ENCODE measurements at places on chromosomes 7 and 10.

GRCh38 chr7:91267171-91267955, 3.1 kb downstream of the FZD1 start:
- no peak for DNase-seq

DNA sequence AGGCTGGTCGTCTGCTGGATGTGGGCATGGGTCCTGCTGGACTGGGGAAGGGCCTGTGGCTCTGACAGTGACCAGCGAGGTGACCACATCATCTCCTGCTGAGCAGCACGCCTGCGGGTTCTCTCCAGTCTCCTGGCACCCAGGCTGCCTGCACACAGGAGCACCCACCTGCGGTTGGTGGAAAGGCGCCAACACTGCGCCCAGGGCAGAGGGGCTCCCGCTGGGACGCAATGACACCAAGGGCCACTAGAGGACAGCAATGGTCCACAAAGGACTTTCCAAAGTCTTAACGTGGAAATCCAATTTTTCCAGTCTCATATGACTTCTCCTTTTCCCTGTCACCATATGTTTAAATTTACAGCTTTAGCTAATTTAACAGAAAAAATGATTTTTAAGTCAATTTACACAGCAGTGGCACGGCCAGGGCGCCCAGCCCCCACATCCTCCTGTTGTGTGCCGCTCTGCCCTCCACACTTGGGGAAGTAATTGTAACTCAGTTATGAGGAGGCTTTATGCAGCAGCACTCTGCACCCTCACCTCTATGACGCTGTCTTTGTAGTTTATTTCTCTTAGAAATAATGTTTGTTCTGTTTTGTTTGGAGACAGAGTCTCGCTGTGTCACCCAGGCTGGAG, 38.1 kb downstream of the CFAP46 start:
- DNase-seq = peak; percentile 67

- DNase-seq = no peak
Measured at GRCh38 chr7:91031757-91032156, 232.5 kb upstream of the FZD1 start.

- DNase-seq = no peak
Measured at GRCh38 chr7:18408461-18408860, 87.1 kb upstream of the HDAC9 start.

- no peak for DNase-seq
Measured at GRCh38 chr10:44411251-44411650, 26.4 kb upstream of the CXCL12 start.

DNA sequence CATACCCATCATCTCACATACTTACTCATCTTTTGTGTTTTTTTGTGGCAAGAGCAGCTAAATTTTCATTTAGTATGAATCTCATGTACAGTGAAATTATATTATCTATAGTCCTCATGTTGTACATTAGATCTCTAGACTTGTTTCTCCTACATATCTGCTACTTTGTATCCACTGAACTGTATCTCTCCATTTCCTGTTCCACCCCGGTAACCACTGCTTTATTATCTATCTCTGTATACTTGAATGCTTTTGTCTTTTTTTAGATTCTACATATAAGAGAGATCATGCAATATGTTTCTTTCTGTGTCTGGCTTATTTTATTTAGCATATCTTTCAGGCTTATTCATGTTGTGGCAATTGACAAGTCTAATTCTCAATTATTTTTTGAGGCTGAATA, 125.1 kb downstream of the ANKRD7 start:
- no peak for DNase-seq

GRCh38 chr10:98170249-98171117, 36.0 kb downstream of the R3HCC1L start:
- peak; percentile 32 for DNase-seq

DNA sequence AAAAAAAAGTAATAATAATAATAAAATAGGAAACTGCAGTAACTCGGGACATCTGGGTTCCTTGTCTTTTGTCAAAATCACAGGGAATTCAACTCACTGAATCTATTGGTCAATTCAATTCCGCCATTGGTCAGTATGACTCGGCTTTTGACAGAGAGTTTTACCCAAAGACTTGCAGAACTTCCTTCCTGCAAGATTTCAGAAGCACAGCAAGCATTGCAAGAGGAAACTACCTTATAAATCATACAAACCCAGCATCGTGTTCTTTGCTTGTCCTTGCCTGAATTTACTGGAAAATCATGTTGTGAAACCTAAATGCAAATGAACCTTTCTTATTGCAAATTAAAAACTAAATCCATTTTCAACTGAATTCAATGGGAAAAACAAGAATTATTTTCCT, 15.5 kb downstream of the KLF6 start:
- no peak for DNase-seq

- DNase-seq = no peak
Measured at GRCh38 chr7:139328375-139328774, 12.8 kb upstream of the FMC1 start.

DNA sequence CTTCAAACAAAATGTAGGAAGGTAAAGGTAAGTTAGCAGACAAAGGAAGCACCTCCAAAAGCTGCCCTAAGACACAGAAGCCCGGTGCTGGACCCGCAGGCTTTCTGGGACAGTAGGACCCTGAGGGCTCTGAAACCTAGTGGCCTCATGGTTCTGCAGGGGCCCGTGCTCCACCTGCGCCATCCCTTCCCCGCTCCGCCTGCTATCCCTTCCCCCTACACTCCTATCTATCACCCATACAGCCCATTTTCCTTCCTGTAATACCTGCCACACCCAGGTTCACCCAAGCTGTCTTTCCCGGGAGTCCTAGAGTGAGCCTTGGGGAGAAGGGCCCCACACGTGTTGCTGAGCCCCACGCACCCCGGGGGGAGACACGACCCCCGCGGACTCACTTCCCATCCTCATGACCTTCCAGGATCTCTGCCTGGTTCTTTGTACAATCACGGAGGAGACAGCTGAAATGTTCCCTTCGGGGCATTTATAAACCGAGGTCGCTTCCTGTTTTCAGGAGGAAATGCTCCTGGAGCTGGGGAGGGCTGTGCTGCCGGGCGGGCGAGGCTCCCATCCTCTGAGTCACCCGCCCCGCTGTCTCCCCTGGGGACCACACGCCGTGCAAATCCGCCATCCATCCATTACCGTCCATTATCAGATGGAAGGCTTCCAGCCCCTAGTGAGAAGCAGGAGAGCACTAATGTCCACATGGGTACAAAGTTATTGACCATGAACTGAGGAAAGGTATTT, 251.7 kb upstream of the PITRM1 start:
- no peak for DNase-seq

DNA sequence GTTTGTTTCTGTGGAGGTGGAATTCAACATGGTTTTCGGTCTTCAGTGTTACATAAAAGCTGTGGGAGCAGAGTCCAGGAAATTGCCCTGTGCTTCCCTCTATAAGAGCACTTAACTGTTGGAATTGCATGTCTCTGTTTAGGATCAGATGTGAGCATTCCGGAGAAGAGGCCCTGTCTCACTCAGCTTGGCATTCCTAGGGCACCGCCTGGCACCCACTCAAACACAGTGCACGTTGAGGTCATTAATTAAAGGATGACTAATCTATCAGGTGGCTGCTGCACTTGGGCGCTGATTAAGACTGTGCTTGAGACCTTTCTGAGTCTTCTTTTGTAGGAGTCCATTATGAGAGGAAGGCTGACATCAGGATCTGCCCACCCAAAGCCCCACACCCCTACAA, 82.8 kb upstream of the VIPR2 start:
- DNase-seq = peak; percentile 42

GRCh38 chr7:4861673-4862072, at the start of gene PAPOLB:
TSS of gene PAPOLB (minus strand) at chr7:4862030. CDS start at chr7:4861810, 220 bp downstream.
- DNase-seq = no peak

DNA sequence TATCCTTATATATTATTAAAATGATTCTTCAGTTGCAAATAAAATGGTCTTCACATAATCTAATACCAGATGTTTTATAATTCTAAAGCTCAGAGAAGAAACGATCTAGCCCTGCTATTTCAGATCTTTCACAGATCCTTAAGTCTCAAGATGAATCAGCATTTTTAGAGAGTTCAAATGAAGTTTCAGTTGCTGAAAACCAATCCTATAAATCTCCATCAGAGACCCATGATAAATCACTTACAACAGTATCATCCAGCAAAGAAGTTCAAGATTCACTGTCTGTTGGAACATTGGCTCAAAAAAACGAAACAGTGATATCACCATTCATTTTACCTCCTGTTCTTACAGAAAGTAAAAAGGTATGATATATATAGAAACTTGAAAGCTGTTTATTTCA, 137.0 kb downstream of the CCDC7 start:
- no peak for DNase-seq

DNA sequence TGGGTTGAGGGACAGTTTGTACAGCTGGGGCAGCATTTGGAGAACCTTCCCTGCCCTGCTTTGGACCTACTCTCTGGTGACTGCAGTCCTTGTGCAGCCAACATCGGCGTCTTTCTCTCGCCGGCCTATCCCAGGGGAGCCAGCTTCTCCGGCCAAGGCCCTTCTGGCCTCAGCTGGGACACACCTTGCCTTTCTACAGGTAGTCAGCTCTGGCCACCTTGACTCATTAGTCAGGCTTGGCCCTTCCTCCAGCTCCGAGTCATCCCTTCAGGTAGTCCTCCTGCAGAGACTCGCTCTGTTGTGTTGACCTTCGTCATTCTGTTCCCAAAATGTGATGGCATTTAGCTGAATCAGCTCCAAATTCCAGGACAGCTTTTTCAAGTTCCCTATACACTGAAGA, 145.0 kb upstream of the CHST15 start:
- no peak for DNase-seq

- DNase-seq = no peak
Measured at GRCh38 chr10:79128923-79129305, 60.1 kb downstream of the ZMIZ1 start.

- peak; percentile 86 for DNase-seq
Measured at GRCh38 chr7:1123715-1124114, 35.8 kb downstream of the GPER1 start.

DNA sequence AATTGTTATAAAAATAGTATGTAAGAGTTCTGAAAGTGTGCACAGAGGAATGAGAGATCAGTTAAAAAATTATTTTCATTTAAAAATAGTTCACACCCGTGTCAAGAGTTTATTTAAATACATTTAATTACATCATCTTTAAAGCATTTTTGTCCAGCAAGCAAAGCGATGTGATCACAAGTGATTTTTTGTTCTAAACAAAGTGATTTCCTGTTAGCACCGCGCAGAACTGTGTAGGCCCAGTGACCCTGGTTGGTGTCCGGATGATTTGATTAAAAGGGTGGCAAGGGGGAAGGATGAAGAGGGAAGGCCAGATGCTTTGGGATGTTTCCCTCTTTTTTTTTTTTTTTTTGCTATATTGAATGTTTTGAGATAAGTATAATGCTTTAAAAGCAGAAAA, 227.8 kb upstream of the PITRM1 start:
- DNase-seq = no peak

GRCh38 chr10:62231805-62232204, 36.8 kb downstream of the RTKN2 start:
- no peak for DNase-seq

DNA sequence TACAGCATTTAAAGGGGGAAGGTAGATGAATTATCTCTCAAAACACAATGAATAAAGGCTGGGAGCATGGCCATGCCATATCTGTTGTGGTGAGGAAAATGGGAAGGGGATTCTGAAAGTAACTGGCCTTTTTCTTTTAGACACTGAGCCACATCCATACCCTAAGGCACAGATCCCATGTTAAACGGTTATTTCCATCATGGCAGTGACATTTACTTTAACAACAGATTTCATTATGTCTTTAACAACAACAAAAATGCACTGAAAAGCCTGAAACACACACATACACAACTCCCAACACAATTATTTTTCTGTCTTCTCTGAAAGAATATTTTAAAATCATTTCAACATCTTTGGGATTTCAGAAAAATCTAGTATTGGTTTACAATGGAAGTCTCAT, 176.1 kb upstream of the FZD1 start:
- no peak for DNase-seq

GRCh38 chr10:77386838-77387237, 250.8 kb downstream of the KCNMA1 start:
- DNase-seq = peak; percentile 45

DNA sequence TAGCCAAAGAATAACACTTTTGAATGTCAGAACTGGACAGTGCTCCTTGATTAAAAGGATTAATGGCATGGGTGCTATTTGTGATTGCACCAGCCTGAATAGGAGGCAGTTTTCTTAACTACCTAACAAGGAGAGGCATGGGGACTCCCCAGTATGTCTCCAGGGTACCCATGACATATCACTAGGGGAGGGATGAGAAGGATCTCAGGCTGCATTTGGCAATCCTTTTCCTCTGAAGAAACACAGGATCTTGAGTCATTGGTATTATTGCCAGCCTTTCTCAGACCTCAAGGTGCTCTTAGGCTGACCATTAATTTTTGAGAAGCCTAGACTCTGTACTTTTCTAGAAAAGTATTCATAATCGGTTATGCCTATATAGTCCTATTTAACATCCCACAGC, 77.5 kb upstream of the NPVF start:
- no peak for DNase-seq

- no peak for DNase-seq
Measured at GRCh38 chr7:148348466-148348865, 242.1 kb upstream of the C7orf33 start.

DNA sequence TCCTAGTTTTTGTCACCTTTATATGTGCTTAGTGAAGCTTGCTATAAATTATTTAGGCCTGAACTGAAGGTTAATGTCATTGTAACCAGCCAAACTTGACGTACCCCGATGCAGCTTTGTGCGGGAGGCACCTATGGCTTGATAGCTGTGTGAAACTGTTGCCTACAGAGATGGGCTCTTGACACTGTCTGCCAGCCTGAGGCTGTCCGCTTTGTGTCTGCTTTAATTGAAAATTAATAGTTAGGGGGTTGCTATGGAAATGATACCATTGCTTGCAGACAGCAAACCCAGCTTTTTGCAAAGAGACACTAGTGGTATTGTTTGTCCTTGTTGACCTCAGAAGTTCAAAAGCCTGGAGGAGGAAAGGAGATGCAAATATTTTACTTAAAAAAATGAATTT, 2.1 kb upstream of the FOXP2 start:
- no peak for DNase-seq

- DNase-seq = no peak
Measured at GRCh38 chr7:106430535-106431455, 146.0 kb upstream of the NAMPT start.

DNA sequence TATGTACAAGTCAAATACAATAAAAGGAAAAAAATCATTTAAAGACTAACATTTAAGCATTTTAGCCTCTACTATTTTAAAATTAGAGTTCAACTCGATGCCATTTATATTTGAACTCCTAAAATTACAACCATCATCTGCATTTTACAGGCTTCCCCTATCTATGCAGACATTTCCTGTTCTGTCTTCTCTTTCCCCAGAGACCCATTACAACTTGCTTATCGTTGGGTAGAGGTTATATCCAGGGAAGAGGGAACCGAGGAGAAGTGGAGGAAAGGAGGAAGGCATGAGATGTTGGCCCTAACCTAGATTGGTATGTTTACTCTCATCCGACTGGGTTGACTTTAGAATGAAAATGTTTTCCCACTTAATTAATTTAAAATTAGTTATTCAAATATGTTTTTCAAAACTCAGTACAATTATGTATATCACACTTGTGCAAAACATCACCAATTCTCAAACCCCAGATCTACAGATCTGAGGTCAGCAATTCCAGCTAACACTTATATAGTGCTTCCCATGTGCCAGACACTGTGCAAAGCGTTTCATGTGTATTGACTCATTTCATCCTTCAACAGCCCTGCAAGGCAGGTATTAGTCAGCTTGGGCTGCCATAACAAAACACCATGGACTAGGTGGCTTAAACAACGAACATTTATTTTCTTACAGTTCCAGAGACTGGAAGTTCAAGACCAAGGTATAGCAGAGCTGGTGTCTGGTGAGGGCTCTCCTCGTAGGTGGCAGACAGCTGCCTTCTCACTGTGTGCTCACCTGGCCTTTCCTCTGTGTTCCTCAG, 27.3 kb upstream of the HERPUD2 start:
- no peak for DNase-seq

Data from head of caudate nucleus (tissue), 42 donors.